ENCODE measurements at places on chromosomes 7 and 10.

- H3K36me3 ChIP-seq: peaks cover 10% of the 10 kb centered on the region
- H3K27me3 ChIP-seq: peaks cover 15% of the 10 kb centered on the region
- peak overlapping the region; percentile 98 for H3K27ac ChIP-seq
- peaks cover 7% of the 10 kb centered on the region for H3K4me1 ChIP-seq
- peak overlapping the region; percentile 98 for H3K4me3 ChIP-seq
Measured at GRCh38 chr7:144835155-144835611, 670 bp downstream of the TPK1 start.

- no peak overlapping the region for H3K27ac ChIP-seq
- peaks cover 28% of the 10 kb centered on the region for H3K4me1 ChIP-seq
- peaks cover 4% of the 10 kb centered on the region for H3K27me3 ChIP-seq
- no peak overlapping the region for H3K4me3 ChIP-seq
- DNase-seq: no peak
Measured at GRCh38 chr7:73707045-73707631, 12.3 kb downstream of the STX1A start.

DNA sequence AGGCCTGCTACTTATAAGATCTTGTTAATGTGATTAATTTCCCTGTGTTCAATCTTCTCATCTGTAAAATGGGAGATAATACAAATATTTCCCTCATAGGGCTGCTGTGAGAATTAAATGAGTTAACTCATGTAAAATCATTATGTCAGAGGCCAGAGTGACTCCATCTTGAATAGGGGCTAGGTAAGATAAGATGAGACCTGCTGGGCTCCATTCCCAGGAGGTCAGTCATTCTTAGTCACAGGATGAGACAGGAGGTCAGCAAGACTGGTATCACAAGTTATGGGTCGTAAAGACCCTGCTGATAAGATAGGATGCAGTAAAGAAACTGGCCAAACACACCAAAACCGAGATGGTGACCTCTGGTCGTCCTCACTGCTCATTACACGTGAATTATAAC, 200.7 kb downstream of the CYP26A1 start:
- H3K36me3 ChIP-seq: peaks cover 4% of the 10 kb centered on the region
- H3K27me3 ChIP-seq: peaks cover 3% of the 10 kb centered on the region
- peaks cover 30% of the 10 kb centered on the region for H3K4me1 ChIP-seq
- no peak overlapping the region for H3K4me3 ChIP-seq
- no peak for DNase-seq

DNA sequence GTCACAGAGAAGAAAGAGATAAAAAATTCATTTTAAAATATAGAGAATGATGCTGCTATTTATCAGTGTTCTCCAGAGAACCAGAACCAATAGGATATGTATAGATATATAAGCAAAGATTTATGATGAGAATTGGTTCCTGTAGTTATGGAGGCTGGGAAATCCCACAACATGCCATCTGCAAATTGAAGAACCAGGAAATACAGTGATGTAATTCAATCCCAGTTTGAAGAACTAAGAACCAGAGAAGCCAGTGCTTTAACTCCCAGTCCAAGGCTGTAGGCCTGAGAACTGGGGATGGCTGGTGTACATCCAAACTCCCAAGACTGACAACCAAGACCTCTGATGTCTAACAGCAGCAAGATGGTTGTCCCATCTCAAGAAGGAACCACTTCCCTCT, 192.9 kb upstream of the PLXDC2 start:
- H3K27me3 ChIP-seq: peaks cover 6% of the 10 kb centered on the region
- H3K36me3 ChIP-seq: no peaks in the 10 kb centered on the region
- no peak overlapping the region for H3K27ac ChIP-seq
- no peaks in the 10 kb centered on the region for H3K4me1 ChIP-seq
- DNase-seq: no peak
- H3K4me3 ChIP-seq: no peak overlapping the region

GRCh38 chr7:103894656-103895596, 94.5 kb downstream of the RELN start:
- H3K4me3 ChIP-seq: no peak overlapping the region
- H3K36me3 ChIP-seq: peaks cover 10% of the 10 kb centered on the region
- H3K4me1 ChIP-seq: peaks cover 7% of the 10 kb centered on the region
- no peak for DNase-seq
- no peak overlapping the region for H3K27ac ChIP-seq

DNA sequence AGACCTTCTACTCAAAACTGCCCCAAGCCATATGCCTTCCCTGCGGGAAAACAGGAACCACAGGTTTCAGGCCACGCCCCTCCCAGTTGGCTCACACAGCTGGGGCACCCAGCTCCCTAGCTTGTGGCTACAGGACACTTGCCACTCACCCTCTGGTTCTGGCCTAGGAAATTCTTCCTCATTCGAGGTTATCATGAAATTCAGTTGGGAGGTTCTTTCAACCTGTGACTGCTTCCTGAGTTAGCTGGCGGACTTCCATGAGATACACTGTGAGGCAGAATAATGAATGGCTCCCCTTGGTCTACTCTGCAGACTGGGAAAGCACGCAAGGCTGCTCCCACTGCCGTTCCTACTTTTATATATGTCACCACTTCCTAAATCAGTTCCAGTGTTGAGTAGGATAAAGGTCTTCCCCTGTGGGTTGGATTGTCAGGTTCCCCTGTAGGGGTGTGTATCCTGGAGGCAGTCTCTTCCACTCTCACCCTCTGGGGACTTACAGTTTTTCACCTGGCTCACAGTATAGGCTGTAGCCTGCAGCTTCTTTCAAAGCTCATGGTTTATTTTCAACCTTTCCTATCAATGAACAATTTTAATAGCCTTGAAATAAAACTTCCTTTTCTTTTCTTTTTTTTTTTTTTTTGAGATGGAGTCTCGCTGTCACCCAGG, 37.0 kb downstream of the GPR22 start:
- H3K4me3 ChIP-seq: no peak overlapping the region
- peaks cover 8% of the 10 kb centered on the region for H3K4me1 ChIP-seq
- no peaks in the 10 kb centered on the region for H3K27me3 ChIP-seq
- H3K27ac ChIP-seq: no peak overlapping the region

DNA sequence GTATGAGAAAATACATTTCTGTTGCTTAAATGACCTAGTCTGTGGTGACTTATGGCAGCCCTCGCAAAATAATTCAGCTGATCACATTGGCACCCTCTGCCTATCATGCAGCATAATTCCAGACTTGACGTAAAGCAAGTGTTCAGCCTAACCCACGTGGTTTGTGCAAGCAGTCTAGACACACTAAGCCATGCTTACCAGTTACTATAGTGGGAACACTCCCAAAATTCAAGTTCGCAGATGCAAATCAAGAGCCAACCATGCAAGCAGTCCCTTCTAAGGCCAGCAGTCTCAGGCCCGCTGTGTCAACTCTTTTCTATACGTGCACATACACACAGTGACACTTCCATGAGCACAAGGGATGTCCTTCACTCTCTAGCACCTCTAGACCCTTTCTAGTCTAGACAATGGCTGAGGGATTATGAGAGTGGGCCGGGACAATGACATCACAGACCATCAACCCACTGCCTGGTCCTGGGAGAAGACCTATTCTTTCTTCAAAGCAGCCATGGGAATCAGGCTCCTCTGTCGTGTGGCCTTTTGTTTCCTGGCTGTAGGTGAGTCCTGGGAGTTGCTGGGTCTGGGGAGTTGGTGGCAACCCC, 29.0 kb upstream of the PRSS1 start:
- H3K4me3 ChIP-seq: no peak overlapping the region
- H3K36me3 ChIP-seq: no peaks in the 10 kb centered on the region
- no peaks in the 10 kb centered on the region for H3K4me1 ChIP-seq
- DNase-seq: no peak

DNA sequence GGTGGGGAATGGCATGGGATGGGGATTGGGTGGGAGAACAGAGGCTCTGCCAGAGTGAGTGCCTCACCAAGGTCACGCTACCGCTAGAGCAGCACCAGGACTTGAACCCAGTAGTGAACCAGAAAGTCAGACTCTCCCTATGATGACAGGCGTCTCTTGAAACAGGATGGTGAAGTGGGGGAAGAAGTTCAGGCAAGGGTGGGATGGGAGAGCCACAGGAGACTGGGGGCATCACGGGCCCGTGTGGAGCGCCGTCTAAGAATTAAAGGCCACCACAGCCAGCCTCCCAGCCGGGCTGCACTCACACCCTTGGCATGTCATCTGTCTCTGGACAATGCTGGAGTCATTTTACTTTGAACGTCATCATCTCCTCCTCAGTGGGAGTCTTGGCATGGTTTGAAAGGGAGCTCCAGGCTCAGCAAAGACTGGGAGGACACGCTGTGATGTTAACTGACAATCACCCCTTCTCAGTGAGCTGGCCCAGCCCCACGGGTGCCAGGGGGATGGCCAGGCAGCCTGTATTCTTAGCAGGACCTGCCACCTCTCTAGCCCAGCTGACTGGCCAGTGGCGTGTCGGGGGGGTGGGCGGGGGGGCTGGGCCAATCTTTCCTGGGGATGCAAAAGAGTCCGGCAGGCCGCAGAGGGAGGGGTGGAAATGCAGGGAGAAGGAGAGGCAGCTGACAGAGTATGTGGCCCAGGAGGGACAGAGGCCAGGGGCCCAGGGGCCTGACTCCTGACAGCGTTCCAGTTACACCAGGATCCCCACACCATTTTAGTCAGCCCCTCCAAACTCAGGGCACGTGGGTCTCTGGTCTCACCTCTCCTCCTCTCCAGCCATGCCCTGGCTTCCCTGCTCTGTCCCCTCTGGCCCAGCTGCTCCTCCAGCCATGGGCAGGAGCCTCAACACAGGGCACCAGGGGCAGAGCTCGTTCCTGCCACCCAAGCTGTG, 96.2 kb downstream of the VOPP1 start:
- DNase-seq: no peak
- no peak overlapping the region for H3K27ac ChIP-seq
- no peaks in the 10 kb centered on the region for H3K4me1 ChIP-seq
- no peak overlapping the region for H3K4me3 ChIP-seq
- H3K36me3 ChIP-seq: peaks cover 5% of the 10 kb centered on the region

- DNase-seq: no peak
- peaks cover 9% of the 10 kb centered on the region for H3K4me1 ChIP-seq
- H3K27me3 ChIP-seq: no peaks in the 10 kb centered on the region
- no peak overlapping the region for H3K4me3 ChIP-seq
- H3K27ac ChIP-seq: no peak overlapping the region
- no peaks in the 10 kb centered on the region for H3K36me3 ChIP-seq
Measured at GRCh38 chr10:50398381-50398780, 147.1 kb upstream of the ASAH2 start.

- H3K27me3 ChIP-seq: no peaks in the 10 kb centered on the region
- H3K36me3 ChIP-seq: no peaks in the 10 kb centered on the region
- no peaks in the 10 kb centered on the region for H3K4me1 ChIP-seq
- no peak for DNase-seq
- H3K27ac ChIP-seq: no peak overlapping the region
- H3K4me3 ChIP-seq: no peak overlapping the region
Measured at GRCh38 chr7:23864973-23865372, 155.0 kb downstream of the STK31 start.

GRCh38 chr7:133502972-133503371, 250.1 kb downstream of the EXOC4 start:
- peaks cover 6% of the 10 kb centered on the region for H3K4me1 ChIP-seq
- no peak overlapping the region for H3K27ac ChIP-seq
- no peak for DNase-seq

DNA sequence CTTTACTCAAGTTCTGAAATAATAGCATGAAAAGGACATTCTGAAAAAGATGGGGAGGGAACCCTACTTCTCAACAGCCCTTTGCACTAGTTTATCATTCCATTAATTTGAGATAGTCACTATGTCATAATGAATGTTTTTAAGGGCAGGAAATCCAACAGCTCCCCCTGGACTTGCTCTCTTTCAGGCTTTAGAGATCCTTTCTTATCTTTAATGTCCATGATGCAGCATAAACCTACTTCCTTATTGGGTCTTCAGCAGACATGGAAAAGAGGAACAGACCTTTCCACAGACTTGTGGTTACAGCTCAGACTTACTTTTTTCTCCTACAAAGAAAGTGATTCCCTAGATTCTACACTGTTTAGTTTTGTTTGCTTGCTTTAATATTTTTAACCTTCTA, 87.3 kb downstream of the IDE start:
- H3K27me3 ChIP-seq: peaks cover 5% of the 10 kb centered on the region
- no peak overlapping the region for H3K4me3 ChIP-seq
- no peak overlapping the region for H3K27ac ChIP-seq

GRCh38 chr10:63542835-63543575, 21.8 kb downstream of the REEP3 start:
- peaks cover 20% of the 10 kb centered on the region for H3K36me3 ChIP-seq
- H3K27me3 ChIP-seq: no peaks in the 10 kb centered on the region
- H3K4me1 ChIP-seq: peaks cover 17% of the 10 kb centered on the region
- H3K4me3 ChIP-seq: no peak overlapping the region
- DNase-seq: no peak

DNA sequence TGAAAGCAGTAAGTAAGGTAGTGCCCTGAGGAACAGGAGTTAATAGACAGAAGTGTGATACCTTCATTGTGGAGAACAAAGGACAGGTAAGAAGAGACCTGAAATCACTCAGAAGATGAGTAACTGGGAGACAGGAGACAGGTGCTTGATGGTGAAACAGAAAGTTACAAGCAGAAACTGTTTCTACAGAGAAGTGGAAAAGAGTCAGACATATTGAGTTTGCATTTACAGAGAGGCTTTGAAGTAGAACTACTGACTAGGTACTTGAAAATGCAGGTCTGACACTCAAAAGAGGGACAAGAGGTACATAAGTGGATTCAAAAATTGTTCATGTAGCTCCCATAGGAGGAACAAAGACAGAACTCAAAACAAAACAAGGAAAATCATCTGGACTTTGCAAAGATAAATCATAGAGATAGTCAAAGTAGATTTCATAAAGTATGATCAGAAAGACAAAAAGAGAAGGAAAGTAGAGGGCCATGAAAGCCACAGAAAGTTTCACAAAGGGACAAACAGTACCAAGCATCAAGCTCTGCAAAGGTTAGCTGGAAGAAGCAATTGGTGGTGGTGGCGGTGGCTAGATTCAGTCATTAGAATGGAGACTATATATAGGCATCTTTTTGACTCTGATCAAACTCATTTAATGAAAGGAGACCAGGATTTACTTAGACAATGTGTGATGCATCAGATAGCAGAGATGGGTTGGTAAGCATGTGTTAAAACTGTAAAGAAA, 198.4 kb downstream of the PCLO start:
- H3K27me3 ChIP-seq: no peaks in the 10 kb centered on the region
- peak overlapping the region; percentile 13 for H3K27ac ChIP-seq

DNA sequence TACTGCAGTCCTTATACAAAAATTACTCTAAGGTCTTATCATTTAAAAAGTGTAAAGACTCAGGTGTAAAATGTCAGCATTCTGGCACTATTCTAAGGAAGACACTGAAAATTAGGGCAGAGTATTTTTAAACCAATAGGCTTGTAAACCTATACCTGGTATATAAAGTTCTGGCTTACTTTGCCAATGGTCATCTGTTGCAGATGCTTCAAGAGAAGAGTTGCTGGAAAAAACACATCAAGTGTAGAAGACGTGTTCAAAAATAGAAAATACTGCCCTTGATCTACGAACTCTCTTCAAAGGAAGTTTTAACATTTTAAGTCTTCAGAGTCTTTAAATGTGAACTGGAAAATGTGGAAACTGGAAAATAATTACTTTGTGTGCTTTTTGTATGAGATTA, 23.9 kb downstream of the NT5C3A start:
- H3K36me3 ChIP-seq: peaks cover 14% of the 10 kb centered on the region
- no peaks in the 10 kb centered on the region for H3K27me3 ChIP-seq
- DNase-seq: no peak
- H3K4me3 ChIP-seq: no peak overlapping the region

- H3K27me3 ChIP-seq: no peaks in the 10 kb centered on the region
- no peak overlapping the region for H3K4me3 ChIP-seq
Measured at GRCh38 chr7:47000561-47000960, 581.4 kb downstream of the TNS3 start.

- no peak overlapping the region for H3K4me3 ChIP-seq
- no peak for DNase-seq
- H3K36me3 ChIP-seq: no peaks in the 10 kb centered on the region
- peaks cover 38% of the 10 kb centered on the region for H3K4me1 ChIP-seq
- no peak overlapping the region for H3K27ac ChIP-seq
- H3K27me3 ChIP-seq: peaks cover 18% of the 10 kb centered on the region
Measured at GRCh38 chr7:33710608-33711007, 194.7 kb upstream of the BMPER start.

Measured in nephron progenitor cell (in vitro differentiated cells).